ENCODE measurements at places on chromosomes 7 and 10.

DNA sequence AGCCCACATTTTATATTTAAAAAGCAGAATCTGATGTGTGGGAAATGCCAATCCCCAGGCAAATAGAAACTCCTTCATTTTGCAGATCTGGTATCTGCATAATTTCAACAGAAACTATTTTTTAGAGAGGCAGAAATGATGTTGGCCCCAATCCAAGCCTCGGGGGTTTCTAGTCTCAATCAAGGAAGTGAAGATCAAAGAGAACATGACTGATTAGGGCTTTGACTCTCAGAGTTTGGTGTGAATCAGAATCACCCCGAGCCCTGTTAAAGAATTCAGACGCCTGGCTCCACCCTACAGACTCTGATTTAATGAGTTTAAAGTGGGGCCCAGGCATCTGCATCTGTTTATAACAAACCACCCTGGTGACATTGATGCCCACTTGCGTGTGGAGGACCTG lies 36.7 kb upstream of the UBE2H start:
- no peak for DNase-seq

- DNase-seq: no peak
These were observed 39.7 kb upstream of the MTPN start for GRCh38 chr7:136016649-136017395.

DNA sequence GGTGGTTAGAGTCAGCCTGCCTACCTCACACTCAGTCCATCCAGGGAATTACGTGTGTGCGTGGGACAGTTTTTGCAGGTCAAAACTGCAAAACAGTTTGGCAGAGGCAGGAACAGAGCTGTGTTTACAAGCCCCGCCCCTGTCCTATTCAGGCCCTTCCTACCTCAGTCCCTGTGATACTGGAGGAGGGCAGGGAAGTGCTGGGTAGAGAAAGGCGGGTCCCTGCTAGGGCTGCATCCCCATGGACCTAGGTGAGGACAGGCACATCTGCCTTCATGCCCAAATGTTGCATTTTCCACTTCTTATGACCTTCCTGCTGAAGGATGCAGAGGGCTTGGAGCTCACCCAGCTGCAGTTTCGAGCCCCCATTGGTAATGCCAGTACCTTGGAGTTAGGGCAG lies 25.1 kb downstream of the SBDS start:
- no peak for DNase-seq

GRCh38 chr10:51074238-51075028 lies at the start of gene PRKG1:
TSS of gene PRKG1 (plus strand) at chr10:51074487.
- peak; percentile 88 for DNase-seq

- DNase-seq: peak; percentile 53
These were observed 9.6 kb upstream of the C10orf105 start for GRCh38 chr10:71729161-71729636.

DNA sequence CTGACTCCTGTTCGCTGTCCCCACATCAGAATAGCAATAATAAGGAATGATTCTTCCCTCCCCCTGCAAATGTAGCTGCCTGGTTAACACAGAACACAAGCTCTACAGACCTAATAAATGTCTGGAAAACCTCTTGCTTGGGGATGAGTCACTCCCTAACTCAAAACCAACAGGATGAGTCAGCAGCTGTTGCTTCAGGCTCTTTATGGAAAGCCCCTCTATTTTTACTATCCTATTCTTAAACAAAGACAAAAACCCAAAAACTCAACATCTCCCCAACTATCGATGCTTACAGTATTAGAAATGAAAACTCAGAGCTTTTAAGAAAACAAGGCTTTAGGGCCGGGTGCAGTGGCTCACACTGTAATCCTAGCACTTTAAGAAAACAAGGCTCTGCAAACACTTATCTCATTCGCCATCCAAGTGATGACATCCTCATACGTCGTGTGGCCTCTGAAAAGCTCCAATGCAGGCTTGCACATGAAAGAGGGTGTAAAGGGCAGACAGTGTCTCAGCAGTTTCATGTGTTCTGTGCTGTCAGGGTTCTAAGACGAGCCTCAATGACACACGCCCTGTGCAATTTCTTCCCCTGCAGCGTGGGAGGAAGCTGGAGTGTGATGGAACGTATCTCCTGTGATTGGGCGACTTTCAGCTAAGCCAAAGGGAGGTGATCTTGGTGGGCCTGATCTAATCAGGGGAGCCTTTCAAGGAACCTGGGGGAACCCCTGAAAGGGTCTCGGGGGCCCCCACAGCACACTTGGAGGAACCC lies 70.1 kb downstream of the AMZ1 start:
- peak; percentile 64 for DNase-seq

- no peak for DNase-seq
These were observed 15.6 kb downstream of the RHEB start for GRCh38 chr7:151503902-151504714.

- DNase-seq: no peak
These were observed 79.3 kb downstream of the GRID1 start for GRCh38 chr10:86287110-86287793.

GRCh38 chr10:126928274-126928673 lies 23.0 kb downstream of the DOCK1 start:
- no peak for DNase-seq

- no peak for DNase-seq
These were observed 59.8 kb downstream of the RAMP3 start for GRCh38 chr7:45217358-45217757.

DNA sequence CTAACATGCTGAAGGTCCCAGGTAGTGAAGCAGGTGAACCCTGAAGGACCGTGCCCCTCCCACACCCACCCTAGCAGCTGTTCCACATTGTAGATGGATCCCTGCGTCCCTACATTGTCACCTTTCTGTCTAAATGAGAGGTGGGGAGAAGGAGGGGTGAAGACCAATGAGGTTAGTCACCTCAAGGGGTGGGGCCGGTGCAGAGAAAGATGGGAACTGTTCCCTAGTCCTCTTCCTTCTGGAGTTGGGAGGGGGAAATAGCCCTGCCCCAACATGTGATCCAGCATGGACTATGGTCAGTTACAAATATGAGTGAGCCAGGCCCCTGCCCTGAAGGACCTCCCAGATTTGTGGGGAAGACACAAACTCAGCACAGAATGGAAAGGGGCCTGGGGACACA lies 124.5 kb downstream of the LHPP start:
- DNase-seq: no peak

GRCh38 chr7:103964269-103964668 lies 25.2 kb downstream of the RELN start:
- DNase-seq: no peak

GRCh38 chr7:51230723-51231122 lies 85.9 kb downstream of the COBL start:
- no peak for DNase-seq

DNA sequence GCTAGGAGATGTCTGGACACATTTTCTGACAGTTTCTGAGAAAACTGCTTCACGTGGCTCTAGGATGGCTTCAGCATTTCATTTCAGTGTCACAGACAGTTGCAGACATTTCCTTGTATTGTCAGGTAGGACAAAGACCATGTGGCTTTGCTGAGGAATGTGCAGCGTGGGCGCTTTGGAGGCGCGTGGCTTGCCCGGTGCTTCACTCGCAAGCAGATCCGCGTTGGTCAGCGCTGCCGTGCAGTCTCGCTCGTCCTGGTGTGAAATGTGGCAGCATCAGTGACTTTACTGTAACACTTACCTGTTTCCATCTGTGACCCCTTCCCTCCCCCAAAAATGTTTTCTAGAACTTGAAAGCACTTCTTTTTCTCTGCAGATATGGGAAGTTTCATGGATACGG lies 340.5 kb downstream of the SDK1 start:
- DNase-seq: no peak

DNA sequence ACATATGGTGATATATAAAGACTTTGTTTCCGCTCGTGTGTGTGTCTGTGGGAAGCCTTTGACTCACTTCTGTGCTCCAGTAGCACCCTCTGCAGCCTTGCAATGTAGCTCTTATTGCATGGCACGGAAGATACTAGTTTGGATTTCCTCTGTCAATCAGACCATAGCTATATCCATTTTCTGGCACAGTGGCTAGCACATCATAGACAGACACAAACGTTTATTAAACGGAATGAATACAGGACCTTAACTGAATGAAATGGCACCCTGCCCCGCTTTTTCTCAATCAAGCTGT lies 124.0 kb upstream of the PTPN20 start:
- DNase-seq: peak; percentile 35

GRCh38 chr10:129365767-129366402 lies 101.2 kb upstream of the MGMT start:
- no peak for DNase-seq

GRCh38 chr7:152442330-152442835 lies 6.6 kb upstream of the KMT2C start:
- no peak for DNase-seq

GRCh38 chr7:108605559-108606201 lies 36.0 kb downstream of the DNAJB9 start:
- DNase-seq: no peak

- DNase-seq: peak; percentile 30
These were observed 88.2 kb upstream of the SEMA3C start for GRCh38 chr7:81007051-81007450.

DNA sequence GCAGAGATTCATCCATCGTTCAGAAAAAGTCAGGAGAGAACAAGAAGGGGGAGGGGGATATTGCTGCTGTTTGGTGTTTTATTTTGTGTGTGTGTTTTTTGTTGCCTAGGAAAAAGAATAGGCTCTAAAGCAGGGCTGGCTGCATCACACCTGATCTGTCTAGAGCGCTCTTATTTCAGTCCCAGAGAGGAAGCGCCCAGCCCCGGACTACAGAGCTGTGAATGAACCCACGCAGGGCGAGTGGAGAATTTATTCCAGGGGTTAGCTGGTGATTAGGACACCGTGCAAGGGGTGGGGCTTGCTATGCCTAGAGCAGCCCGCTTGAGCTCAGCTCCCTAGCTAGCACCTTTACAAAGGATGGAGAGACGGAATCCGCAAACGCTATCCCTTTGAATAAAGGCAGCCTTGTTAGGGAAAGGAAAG lies 621 bp upstream of the FAM13C start:
- DNase-seq: peak; percentile 83

DNA sequence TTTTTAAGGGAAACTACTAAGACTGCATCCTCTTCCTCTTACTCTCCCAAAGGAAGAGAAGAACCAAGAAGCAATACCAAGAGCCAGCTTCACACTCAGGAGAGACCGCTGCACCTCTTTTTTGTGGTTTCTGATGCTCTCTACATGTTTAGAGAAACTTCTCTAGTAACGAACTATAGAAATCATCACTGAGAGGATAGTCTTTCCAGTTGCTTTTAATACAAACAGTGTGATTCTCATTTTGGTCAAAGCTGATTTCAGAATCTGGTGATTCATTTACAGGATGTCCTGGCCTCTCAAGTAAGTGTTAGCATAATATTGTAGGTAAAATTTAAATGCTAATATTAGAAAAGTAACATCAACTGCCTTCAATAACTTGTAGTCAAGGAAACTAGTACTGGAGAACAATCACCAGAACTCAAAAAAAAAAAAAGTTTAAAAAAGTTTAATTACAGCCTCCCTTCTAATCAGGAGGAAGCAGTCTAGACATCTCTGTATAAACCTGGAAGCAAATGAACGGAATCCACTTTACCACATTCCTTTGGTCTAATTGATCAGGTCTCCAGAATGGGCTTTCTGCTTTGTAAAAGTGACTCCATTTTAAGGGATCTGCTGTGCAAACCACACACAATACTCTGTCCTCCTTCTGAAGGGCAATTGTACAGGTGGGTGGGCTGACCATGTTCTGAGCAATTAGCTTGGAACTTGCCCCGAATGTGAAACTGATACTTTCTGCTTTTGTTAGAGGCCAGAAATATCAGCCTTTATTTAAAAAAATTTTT lies 3.0 kb downstream of the LAMB1 start:
- no peak for DNase-seq

DNA sequence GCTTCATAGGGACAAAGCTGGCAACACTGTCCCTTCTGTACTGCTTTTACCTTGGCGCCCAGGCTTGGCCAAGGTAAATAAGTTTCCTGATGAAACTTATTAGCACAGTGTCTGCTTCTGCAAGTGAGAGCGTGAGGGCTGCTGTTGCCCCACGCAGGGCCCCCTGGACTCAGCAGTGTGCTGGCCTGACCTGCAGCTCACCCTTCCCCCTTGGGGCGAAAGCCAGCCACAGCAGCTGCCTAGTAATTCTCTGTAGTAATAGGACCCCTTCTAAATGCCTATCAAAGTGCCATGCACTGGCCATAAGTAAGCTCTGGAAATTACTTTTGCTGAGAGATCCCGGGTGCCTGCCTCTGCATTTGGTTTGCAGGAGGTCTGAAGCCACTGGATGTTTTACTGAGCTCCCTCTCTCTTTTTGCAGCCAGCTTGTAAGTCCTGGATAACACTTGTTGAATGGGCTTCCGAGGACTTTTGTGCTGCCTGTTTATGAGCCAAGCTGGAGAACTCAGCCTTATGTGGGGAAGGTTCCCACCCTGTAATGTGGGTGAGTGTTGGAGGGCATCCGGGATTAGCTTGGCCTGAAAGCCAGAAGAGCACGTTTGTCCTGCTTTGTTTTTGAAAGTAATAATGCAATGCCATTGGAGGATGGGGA lies 293.9 kb downstream of the C7orf25 start:
- peak; percentile 61 for DNase-seq
